ENCODE measurements at places on chromosomes 12 and 14.

DNA sequence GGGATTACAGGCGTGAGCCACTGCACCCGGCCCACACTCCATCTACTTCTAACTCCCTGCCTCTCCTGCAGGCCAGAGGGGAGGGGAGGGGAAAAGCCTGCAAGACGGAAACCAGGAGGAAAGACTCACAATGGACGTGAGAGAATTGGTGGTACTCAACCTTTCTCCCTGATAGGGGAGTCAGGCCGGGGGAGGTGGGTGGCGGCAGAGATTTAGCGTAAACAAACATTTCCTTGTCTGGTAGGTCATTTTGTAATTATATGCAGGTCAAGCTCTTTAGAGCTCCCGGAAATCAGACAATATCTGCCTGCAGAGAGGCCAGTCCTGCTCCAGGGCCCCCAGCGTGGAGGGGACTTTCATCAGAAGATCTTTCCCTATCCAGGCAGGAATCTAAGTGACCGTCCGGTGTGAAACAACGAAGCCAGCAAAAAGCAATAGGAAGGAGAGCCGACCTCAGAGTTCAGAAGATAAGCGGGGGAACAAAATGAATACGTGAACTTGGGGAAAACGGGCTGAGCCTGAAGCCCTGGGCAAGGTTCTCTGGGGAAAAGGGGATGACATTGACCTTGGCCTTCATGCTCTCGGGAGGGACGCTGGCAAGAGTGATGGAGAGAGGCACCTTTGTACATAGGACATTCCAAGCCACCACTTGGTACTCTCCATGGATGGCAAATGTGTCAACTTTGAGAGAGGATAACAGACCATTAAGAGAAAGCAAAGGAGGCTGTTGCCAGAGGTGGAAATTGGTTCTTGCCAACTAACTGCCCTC, 62.3 kb downstream of the SPRING1 start:
- no peak for DNase-seq

GRCh38 chr12:116876151-116876869, 4.9 kb downstream of the HRK start:
- DNase-seq, result no peak

GRCh38 chr12:88836156-88836555, 255.9 kb upstream of the KITLG start:
- DNase-seq, result no peak

DNA sequence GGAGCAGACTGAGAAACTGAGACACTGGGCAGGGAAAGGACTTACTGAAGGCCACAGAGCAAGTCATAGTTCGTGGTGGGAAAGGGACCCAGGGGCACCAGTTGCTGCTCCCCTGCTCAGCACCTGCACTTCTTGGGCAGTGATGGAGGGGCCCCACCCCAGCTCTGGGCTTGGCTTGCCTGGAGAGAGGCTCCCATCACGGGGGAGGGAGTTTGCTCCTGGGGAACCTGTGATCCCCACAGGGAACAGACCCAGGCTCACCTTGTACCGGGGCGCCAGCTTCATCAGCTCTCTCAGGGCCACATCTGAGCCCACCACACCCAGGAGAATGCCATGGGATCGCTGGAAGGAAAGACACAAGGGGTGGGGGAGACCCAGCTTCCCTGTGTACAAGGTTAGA, 39.8 kb downstream of the CACNA2D4 start:
- no peak for DNase-seq

DNA sequence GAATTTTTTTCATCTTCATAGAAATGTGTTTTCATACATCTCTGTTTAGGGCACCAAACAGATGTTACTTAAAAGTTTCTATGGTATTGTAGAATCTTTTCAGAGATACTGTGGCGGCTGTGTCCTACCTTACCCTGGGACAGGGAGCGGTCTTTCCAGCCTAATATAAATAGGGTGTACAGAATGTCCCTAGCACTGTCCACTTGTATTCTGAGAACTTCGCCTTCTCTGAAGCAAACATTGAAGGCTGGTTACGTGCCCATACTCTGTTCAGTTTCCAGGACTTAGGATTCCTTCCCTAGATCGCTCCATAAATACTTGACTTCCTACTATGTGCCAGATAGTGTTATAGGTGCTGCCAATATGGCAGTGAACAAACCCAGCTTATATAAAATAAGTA, 24.3 kb upstream of the SLC38A2 start:
- DNase-seq, result no peak

GRCh38 chr12:63098851-63099250, 52.1 kb downstream of the AVPR1A start:
- no peak for DNase-seq

GRCh38 chr12:5438671-5439200, 6.8 kb downstream of the NTF3 start:
- no peak for DNase-seq

DNA sequence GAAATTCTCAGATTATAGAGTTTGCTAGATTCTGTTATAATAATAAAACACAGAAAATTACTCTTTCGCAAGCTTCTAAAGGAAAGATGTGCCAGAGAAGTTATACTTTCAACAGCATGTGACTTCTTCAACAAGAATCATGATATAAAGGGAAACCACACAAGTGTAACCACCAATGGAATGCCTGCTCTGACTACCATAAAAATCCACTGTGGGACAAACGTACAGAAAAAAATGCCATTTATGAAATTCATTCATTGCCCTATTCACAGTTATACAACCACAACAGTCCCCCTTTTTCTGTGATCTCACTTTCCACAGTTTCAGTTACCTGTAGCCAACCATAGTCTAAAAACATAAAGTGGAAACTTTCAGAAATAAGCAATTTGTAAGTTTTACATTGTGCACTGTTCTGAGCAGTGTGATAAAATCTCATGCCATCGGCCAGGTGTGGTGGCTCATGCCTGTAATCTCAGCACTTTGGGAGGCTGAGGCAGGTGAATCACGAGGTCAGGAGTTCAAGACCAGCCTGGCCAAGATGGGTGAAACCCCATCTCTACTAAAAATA, 3.2 kb downstream of the CATSPERB start:
- DNase-seq, result no peak
